Activated CD4-positive, alpha-beta memory T cell treated with anti-CD3 and anti-CD28 coated beads, Interleukin-2, amount 10 ng/mL, durations not matched to agents 7 days and 5 days (primary cell): ENCODE measurements at places on chromosomes 4 and X.

GRCh38 chr4:115873048-115873447, 759.6 kb upstream of the NDST4 start:
- DNase-seq, result no peak

DNA sequence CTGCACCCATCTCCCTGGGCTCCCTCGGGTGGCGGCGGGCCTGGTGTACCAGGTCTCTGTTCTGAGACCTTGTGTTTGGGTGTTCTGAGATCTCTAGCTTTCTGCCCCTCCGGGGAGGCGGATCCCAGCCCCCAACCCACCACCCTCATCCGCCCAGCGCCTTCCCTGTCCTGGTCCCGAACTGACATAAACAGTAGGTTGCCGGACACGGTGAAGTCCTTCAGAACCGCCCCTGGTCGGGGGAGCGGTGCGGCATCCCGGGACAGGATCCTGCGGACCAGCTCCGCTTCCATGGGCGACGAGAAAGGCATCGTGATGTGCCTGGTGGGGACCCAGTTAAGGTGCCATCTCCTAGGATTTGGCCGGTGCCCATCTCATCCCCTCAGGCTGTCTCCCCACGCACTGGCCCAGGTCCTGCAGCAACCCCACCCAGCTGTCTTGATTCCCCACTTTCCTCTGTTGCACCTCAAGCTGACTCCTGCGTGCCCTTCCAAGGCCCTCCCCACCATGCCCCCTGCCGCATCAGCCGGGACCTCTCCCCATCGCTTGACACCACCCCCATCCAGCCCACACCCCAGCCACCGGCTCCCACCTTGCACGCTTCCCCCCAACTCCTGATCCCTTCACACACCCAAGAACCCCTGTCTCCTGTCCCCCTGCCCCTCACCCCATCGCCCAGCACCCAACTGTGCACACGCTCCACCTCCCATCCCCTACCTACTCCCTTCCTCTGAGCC, 900 bp downstream of the CTAG2 start:
- no peak for DNase-seq

- no peak for DNase-seq
Measured at GRCh38 chr4:11537846-11538245, 109.2 kb upstream of the HS3ST1 start.

GRCh38 chr4:4601803-4602369, 60.0 kb upstream of the STX18 start:
- DNase-seq, result no peak

- no peak for DNase-seq
Measured at GRCh38 chr4:5588046-5588445, 120.3 kb downstream of the EVC2 start.

DNA sequence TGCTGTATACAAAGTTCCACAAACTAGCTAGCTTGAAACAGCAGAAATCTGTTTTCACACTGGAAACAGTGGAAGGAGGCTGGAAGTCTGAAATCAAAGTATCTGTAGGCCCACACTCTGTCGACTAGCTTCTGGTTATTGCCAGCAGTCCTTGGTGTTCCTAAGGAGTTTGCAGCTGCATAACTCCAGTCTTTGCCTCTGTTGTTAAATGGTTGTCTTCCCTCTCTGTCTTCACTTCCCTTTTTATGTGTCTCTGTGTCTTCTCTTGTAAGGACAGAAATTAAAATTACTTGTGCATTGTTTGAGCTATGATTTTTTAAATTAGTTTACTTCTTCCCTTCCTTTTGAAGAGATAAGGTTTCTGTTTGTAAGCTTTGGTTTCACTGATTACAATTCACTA, 8.2 kb downstream of the MTHFD2L start:
- no peak for DNase-seq

DNA sequence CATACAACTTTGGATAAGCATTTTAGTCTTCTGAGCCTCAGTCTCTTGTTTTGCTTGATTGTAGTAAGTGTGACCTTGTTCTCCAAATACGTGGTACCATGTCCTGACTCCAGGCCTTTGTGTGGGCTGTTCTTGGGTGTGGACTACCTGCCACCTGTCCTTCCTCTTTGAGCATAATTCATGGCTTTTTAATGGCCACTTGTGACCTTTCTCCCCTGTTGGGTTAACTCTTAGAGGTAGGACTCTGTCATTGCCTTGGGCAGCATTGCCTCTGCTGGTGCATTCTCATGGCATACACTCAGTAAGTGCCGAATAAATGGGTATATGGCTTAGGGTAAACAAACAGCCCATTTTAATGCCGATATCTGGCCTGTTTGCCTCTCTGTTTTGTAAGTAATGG, 3.0 kb downstream of the NSD2 start:
- DNase-seq, result no peak

DNA sequence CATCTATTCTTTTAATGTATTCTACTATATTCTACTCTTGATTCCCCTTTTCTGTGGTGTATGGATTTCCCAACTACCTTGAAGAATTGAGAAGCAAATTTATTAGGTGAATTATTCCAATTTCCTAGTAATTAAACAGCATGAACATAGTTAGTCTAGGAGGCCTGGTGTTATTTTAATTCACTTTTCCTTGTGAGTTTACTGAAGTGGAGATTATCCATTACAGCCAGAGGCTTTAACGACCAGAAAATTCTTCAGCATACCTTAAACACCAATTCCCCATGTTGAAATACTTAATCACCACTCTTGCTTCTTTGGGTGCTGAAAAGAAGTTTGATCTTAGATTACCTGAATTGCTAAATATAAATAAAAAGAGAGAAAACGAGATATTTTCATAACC, 29.4 kb downstream of the FAT4 start:
- no peak for DNase-seq

DNA sequence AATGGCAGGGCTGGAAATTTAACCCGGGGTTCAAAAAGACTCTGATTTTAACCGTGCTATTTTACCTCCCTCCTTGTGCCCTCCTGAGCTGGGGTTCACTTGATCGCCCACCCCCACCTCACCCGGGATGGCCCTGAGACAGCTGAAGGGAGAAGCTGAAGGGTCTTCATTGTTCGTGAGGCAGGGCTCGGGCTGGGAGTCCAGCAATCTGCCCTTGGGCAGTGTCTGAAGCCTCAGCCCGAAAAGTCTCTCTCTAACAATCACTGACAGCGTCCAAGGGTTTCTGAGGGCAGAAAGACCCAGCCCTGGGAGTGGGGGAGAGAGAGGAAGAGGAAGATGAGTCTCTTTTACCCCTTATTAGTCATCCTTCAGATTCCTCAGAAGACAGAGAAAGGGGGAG, 39.4 kb upstream of the PHOX2B start:
- no peak for DNase-seq

GRCh38 chrX:19724409-19724808, 163.0 kb downstream of the SH3KBP1 start:
- DNase-seq, result no peak

DNA sequence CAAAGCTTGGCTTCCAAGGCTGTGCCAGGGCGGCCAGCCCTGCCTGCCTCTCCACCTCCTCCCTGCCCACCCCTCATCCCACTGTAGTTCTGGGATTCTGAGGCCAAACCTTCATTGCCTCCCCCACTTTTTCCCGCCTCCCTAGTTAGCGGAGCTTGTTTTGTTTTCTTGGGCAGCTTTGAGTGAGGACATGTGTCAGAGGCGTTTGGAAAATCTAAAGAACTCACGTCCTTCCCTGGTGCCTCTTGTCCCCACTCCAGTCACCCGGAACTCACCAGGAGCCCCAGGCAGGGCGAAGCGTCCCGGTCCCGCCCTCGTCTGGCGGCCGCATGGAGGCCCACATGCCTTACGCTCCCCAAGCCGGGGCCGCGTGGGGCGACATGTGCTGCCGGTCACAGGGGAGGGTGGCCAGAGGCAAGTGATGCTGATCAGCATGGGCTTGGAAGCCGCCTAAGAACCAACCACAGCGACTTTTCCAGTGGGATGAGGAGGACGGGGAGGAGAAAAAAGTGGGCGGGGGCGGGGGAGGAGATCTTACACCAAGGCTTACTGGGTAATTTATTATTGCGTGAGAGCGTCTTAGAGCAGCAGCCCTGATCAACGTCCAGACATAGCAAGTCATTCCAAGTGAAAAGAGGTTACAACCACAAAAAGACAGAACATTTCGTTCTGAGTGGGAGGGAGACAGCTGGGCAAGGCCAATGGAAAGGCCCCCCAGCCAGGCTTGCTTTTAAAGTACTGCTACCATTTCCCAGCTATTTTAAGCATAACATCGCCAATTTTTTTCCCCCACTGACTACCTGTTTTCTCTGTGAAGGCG, 48.5 kb downstream of the PRPS1 start:
- peak; percentile 56 for DNase-seq
